PC-3 (cell line): ENCODE measurements at places on chromosomes 13 and 19. TPM values are rescaled to one million over a fixed set of nuclear protein-coding genes. Genes with fewer than 3 reads are reported as not detected.

ZNF763 gene
- total RNA-seq: 0.33 TPM in 1 of 2 replicates, not detected in the other

DNA sequence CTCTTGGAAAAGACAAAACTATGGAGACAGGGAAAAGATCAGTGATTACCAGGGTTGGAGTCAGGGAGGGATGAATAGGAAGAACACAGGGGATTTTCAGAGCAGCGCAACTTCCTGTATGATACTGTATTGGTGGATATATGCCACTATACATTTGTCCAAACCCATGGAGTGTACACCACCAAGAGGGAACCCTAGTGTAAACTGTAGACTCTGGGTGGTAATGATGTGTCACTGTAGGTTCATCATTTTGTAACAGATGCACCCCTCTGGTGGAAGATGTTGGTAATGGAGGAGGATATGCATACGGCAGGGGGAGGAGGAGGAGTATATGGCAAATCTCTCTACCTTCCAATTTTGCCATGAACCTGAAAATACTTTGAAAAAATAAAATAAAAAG lies 68.1 kb downstream of the UFM1 start:
- peak overlapping the region; percentile 72 for H3K27ac ChIP-seq
- H3K36me3 ChIP-seq: no peaks in the 10 kb centered on the region
- peak; percentile 73 for DNase-seq
- no peaks in the 10 kb centered on the region for H3K27me3 ChIP-seq
- 0 out of 2 replicates have a peak overlapping the region, but pooled peaks have one; percentile 20 for H3K4me3 ChIP-seq
- peaks cover 16% of the 10 kb centered on the region for H3K4me1 ChIP-seq

DNA sequence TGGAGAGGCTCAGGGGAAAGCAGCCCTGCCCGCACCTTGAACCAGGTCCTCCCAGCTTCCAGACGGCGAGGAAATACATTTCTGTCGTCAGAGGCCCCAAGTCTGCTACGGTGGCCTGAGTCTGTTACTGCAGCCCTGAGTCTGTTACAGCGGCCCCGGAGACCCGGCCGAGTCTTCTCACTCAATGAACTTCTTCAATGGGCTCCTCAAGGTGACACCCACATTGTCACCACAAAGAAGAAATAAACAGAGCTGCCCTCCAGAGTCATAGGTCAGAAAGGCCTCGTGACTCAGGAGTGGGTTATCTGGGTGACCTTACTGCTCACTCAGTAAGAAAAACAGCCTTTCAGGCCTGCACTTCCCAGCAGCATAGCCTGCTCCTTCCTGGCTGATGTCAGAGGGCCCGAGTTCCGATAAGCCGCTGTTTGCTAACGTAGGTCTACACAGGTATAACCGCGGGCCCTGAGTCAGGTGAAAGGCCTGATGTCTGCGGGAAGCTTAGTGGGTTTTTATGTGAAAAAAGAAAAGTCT lies 66.9 kb upstream of the TM9SF2 start:
- H3K4me1 ChIP-seq: peaks cover 13% of the 10 kb centered on the region
- DNase-seq: no peak
- no peak overlapping the region for H3K4me3 ChIP-seq
- H3K27me3 ChIP-seq: no peaks in the 10 kb centered on the region

GRCh38 chr19:53461866-53462265 lies 5.7 kb upstream of the ZNF813 start:
- peaks cover 20% of the 10 kb centered on the region; the same call in 1 of the 2 replicates for H3K36me3 ChIP-seq
- no peaks in the 10 kb centered on the region for H3K27me3 ChIP-seq
- DNase-seq: peak; percentile 54
- H3K4me3 ChIP-seq: no peak overlapping the region

GRCh38 chr19:1566392-1567115 lies 1.6 kb downstream of the MEX3D start:
- no peak overlapping the region for H3K27ac ChIP-seq
- peak; percentile 46 for DNase-seq
- H3K4me3 ChIP-seq: peak overlapping the region; percentile 74
